Right forelimb (tissue), 1 donor: ENCODE measurements at places on chromosomes 11 and 22.
A peak's percentile ranks its signal among the peaks of the same experiment; 100 is the strongest.

- no peak for DNase-seq
Measured at GRCh38 chr11:19814421-19814820, 101.8 kb downstream of the NAV2 start.

GRCh38 chr11:104556606-104557301 lies 341.5 kb downstream of the CASP12 start:
- DNase-seq: no peak

- DNase-seq: no peak
Measured at GRCh38 chr11:133929401-133930052, 27.2 kb downstream of the IGSF9B start.

- DNase-seq: no peak
Measured at GRCh38 chr11:126095745-126096144, 33.1 kb upstream of the CDON start.

- peak; percentile 78 for DNase-seq
Measured at GRCh38 chr11:70628855-70629844, 230.8 kb downstream of the CTTN start.

DNA sequence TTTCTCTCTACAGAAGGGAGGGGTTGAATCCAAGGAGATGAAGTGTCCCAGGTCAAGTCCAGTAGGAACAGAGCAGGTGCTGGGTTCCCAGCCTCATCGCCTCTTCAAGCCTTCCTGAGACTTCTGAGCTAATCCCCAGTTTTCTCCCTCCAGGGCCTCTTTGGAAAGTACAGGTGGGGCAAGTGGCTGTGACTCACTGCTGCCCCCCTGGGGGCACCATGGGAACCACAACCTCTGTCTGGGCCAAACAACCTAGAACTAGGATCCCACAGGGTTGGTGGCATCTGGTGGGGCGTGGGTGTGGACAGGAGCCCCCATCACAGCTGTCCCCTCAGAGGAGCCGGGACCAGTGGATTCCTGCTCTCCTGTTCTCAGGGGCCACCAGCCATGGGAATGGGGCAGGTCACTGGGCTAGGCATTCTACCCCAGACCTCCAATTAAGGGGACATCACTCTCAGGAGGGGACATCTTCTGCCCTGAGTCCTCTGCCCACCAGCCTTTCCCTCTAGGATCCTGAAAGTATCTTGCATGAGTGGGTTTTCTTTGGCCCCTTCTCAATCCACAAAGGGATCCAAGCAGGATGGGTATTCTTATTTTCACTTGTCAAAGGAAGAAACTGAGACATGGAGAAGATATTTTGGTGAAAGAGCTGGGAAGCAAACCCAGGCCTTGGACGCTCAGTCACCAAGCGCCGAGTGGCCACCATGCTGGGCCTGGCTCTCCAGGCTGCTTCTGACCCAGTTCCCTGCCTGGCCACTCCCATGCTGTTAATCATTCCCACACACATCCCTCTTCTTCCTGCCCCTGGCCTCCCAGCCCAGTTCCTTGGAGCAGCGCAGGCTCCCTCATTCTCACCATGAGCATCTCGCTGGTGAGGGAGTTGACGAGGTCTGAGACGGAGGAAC lies 23.8 kb downstream of the LRRC10B start:
- no peak for DNase-seq

DNA sequence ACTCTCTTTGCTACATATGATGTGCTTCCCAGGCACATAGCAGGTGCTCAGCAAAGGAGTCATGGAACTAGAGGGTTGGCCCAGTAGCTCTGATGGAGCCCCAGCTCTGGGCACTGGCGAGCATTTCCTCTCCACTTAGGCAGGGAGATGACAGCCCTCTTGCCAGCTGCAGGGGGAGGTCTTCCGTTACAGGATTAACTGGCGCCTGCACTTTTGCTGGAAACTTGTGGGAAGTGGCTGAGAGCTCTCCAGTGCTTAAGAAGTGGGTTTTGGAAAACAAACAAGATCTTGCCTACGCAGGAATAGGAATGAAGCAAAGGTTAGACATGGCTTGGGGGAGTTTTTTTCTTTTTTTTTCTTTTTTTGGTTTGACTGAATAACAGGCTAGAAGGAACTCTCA lies 75.5 kb downstream of the MICAL2 start:
- peak; percentile 69 for DNase-seq

GRCh38 chr22:32076761-32077084 lies 33.7 kb downstream of the SLC5A1 start:
- no peak for DNase-seq

- no peak for DNase-seq
Measured at GRCh38 chr11:66131937-66132632, 62.0 kb downstream of the PACS1 start.
